ENCODE measurements at places on chromosomes 3 and 15.

- no peak for DNase-seq
Observed at GRCh38 chr3:124859025-124859424, 28.1 kb downstream of the ITGB5 start.

GRCh38 chr3:135161425-135161824, 366.4 kb downstream of the EPHB1 start:
- no peak for DNase-seq

DNA sequence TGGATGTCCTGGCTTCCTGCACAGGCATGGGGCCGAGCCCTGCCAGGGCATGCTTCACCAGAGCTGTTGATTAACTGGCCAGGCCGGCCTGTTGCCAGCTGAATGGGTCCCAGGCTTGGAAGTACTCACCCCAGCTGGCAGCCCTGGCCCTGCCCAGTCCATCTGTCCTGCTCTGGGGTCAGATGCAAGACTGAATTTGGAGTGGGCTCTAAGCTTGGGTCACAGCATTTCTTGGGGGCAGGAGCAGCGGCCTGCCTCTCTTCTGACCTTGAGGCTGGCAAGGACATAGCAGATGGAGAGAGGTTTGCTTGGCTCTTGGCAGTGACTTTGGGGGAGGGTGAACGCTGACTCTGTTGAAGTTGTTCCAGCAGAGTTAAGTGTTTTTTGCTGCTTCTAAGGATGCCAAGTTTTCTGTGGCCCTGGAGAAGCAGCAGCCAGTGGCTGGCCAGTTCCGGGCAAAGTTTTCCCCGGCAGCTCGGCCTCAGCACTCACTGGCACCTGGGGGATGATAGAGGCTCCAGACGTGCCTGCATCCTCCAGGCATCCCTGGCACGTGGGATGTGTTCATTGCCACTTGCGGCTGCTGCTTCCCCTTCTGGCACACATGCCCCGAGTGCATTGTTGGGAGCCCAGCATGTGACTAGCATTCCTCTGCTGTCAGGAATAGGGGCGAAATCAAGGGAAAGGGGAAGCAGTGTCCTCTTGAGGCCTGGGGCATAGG, 22.9 kb downstream of the PDIA5 start:
- DNase-seq = no peak

GRCh38 chr15:31405200-31405920, 78.7 kb downstream of the KLF13 start:
- no peak for DNase-seq

GRCh38 chr3:68866157-68866556, 66.2 kb downstream of the TAFA4 start:
- DNase-seq = no peak

GRCh38 chr3:193768070-193768394, 175.0 kb downstream of the OPA1 start:
- no peak for DNase-seq

GRCh38 chr3:39189959-39190269, 2.5 kb downstream of the XIRP1 start:
- peak; percentile 12 for DNase-seq

DNA sequence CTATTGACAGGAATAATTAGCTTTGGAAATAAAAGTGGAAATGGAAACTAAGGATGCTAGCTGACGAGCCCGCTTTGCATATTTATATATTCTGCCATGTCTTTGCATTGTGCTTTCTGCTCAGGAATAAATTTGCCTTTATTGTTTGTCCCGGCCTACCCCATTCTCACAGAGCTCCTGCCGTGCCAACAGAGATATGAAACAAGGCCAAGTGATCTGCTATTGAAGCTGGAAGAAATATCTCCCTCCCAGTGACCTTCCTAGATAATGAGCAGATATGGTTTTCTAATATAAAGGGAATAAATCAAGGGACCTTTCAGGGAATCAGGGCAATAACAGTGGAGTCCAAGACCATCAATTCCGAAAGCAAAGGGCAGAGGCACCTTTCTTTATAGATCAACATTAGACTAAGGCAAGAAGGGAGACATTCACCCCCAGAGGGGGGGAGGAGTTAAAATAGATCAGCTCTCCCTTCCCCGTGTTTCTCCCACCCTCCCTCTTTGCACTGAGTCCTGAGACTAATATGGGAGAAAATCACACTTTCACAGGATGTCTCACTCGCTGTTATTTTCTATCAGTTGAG, 664.6 kb downstream of the AGBL1 start:
- no peak for DNase-seq

DNA sequence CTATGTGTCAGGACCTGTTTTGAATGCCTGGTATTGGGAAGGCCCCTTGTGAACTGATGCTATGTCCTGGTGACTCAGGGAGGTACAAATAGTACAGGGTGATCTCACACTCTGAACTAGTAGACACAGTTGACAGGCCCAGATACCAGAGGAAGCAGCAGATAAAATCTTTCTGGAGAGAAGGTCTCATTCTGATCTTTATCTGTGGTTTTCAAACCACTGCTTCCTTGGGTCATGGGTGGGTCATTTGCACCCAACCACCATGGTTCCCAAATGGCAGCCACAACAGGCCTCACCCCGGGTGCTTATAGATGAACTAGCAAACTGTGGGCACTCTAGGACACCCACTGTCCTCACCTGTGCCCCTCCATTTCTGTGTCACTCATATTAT, 43.4 kb downstream of the PXYLP1 start:
- DNase-seq = no peak

- DNase-seq = no peak
Observed at GRCh38 chr15:98231696-98232440, 271.4 kb downstream of the ARRDC4 start.

DNA sequence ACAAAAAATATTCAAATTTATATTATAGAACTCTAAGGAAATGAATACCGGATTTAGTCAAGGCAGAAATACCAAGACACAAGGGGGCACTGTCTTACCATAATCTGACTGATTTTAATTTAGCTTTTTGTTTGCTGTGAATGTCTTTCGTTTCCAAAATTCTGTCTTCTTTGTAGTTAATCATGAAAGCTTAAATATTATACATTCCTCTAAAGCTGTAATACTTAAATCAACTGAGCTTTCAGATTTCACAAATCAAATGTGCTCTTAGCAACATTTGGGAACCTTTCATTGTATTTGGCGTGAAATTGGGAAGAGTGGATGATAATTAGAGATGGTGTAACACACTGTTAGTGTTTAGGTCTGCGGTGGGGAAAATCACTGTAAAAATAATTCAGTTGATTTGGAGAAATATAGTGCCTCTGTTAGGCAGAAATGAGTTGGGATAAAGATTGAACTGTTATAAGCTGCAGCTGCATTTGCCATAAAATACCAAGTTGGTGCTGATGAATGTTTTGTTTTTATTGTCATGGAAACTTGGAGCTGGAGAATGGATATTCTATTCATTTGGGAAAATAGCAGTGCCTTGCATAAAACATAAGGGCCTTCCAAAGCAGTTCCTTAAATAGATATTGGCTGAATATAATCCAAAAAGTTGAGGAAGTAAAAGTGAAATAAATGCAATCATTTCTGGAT, 228.2 kb downstream of the TCF12 start:
- no peak for DNase-seq

DNA sequence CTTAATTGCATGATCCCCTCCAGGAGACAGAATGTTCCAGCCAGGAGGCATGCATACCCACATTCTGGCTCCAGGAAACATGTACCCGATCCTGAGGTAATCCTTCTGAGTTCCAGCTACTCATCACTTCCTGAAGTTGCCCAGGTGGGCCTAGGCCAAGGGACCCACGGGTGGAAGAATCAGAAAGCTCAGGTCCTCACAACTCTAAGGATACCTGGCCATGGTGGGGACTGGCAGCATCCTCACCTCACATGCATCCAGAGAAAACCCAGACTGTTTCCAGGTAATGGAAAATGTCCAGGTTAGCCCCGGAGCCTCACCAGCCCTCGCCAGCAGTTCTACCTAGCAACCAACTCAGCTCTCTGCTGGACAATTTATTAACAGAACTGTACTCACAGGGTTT, 78.2 kb downstream of the DAPK2 start:
- DNase-seq = no peak

GRCh38 chr3:869269-869668, 223.6 kb upstream of the CNTN6 start:
- DNase-seq = no peak

GRCh38 chr15:95345867-95346266, 984.6 kb upstream of the NR2F2 start:
- DNase-seq = no peak

- DNase-seq = no peak
Observed at GRCh38 chr15:55786341-55786740, 43.4 kb upstream of the PRTG start.

GRCh38 chr3:129352650-129353588, 74.2 kb downstream of the HMCES start:
- DNase-seq = no peak

DNA sequence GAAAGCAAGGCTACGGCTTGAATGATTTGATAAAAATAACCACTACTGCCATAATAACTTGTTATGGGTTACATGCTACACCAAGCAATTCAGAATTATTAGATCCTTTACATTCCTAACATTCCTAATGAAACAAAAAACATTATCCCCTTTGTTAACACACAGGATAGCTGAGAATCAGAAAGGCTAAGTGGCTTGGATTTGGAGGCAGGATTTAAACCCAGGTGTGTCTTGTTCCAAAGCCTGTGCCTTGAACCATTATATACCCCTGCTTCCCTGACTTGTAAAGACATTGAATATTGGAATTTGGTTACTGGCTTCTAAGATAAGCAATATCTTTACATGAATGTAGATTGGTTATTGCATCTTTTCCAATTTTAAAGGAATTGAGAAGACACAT, 417.1 kb upstream of the GOLIM4 start:
- DNase-seq = no peak

DNA sequence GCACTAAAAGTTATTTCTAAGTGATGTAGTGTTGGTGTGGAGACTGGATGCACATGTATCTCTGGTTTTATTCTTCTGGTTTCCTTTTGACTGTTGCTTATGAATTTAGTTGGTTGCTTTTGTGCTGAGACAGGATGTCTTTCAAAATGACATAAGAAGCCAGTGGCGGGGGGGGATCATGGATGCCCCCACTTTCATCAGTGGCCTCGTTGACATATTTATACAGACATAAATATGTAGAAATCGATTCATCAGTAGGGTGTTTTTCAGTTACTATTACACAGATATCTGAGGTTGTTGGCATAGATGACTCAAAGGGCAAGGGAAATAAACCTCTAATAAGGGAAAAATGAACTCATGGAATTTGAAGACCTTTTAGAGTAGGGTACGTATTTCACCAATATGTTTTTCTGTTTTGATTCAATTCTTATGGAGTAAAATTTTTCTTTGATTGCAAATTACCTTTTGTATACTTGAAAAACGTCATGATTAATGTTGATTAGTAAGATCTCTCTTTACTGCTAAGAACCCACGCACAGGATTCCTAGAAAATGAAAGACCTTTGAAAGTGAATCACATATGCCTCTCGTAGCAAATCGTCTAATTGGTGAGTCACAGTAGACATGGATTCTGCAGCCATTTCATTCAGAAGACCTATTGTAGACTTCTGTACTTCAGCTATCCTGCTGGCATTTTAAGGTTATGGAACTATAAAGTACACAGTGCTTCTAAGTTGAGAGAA, 97.4 kb upstream of the RBMS3 start:
- DNase-seq = no peak

- no peak for DNase-seq
Observed at GRCh38 chr3:129402616-129403015, 25.8 kb downstream of the EFCAB12 start.

Measured in activated CD4-positive, CD25-positive, alpha-beta regulatory T cell treated with anti-CD3 and anti-CD28 coated beads, Interleukin-2, amount 50 U/mL, for 16 hours (primary cell).